Activated CD4-positive, alpha-beta memory T cell treated with anti-CD3 and anti-CD28 coated beads for 36 hours (primary cell): ENCODE measurements at places on chromosomes 2 and 18.

DNA sequence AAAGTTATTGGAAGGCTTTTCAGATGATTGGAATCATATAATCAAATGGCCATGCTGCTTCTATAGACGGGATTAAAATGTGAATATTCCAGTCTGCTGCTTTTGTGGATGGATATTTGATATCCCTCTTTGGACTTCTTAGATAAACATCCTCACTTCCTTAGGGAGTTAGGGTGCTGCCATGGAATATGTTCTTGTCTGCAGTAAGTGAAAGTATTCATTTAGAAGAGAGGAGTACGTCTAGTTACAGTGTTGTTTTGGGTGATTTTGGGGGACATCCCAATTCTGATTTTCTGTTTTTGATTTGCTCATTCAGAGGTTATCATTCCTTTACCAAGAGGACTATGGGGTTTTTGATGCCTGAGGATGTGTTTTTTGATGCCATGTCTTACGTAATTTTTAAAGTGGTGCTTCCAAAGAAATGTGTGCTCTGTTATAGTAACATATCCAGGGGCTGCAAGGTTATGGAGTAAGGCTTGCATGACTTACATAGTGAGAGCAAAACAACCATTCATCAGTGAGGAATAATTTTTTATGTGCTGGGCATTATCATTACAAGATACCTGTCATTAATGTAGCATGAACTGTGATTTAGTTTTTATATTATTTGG lies 33.6 kb downstream of the ASXL3 start:
- no peak for DNase-seq

- no peak for DNase-seq
Observed at GRCh38 chr2:238716171-238716570, 131.7 kb upstream of the TWIST2 start.

DNA sequence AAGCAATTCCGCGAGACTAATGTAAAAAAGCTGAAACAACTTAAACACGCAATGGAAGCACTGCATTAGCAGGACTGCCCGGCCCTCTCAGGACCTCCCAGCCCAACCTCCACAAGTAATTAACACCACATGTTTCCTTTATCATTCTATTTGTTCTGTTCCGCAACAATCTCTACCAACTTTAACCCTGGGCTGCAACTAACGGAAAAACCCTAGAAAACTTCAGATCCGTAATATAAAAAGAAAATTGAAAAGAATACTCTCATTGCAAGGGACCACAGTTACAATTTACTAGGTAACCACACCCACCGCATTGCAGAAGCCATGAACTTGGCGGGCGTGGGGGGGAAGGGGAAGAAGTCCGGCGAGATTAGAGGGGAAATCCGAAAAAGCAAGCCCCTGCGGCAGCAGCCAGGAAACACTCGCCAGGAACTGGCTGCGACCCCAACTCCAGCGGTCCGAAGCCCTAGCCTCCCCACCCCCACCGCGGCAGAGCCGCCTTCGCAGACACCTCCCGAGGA lies 1.2 kb downstream of the EPB41L3 start:
- no peak for DNase-seq

GRCh38 chr18:8910843-8911242 lies 191.7 kb upstream of the NDUFV2 start:
- no peak for DNase-seq

GRCh38 chr2:79729532-79729931 lies 216.7 kb downstream of the CTNNA2 start:
- no peak for DNase-seq

DNA sequence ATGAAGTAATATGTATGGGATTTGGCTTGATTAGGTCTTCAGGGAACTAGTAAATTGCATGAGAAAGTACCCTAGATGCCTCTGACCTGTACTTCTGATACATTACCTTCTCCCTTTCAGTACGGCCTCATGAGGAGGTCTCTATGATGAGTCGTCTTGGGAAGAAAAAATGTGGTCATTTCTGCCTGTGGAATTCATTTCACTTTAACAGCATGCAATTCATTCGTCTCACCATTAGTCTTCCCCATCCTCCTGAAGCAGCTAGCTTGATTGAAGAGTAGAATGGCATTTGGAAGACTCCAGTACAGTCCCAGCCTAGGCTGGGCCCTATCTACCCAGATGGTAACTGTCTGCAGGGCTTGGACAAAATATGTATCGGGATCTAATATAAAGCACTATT lies 52.2 kb downstream of the TMX3 start:
- no peak for DNase-seq
